Activated CD4-positive, alpha-beta memory T cell treated with anti-CD3 and anti-CD28 coated beads, Interleukin-2, amount 10 ng/mL, durations not matched to agents 7 days and 5 days (primary cell): ENCODE measurements at places on chromosomes 3 and 15.

GRCh38 chr3:57872606-57873005 is 116.5 kb downstream of the SLMAP start:
- no peak for DNase-seq

- peak; percentile 35 for DNase-seq
Measured at GRCh38 chr3:156535162-156535627, 19.7 kb downstream of the SSR3 start.

DNA sequence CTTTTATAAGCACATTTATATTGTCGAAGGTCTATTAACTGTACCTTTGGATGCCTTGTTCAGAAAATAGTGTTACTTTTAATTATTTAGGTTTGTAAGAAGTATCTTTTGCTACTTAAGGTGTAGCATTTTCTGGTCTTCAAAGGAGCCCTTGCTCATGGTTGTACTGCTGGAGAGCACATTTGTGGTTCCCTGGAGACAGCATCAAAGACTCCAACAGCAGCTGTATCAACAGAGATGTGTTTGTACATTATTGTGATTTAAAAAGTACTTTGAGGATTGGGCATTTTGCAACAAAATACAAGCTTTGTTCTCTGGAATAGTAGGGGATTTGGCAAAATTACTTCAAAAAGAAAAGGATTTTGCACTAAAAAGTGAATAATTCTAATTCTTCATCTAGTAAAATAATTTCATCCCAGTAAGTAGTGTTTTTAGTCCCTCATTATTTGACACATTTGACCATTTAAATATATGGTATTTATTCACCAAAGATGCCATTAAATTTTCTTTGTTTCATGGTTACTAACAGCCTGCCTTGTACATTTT is 16.5 kb downstream of the TBC1D23 start:
- DNase-seq, result no peak

DNA sequence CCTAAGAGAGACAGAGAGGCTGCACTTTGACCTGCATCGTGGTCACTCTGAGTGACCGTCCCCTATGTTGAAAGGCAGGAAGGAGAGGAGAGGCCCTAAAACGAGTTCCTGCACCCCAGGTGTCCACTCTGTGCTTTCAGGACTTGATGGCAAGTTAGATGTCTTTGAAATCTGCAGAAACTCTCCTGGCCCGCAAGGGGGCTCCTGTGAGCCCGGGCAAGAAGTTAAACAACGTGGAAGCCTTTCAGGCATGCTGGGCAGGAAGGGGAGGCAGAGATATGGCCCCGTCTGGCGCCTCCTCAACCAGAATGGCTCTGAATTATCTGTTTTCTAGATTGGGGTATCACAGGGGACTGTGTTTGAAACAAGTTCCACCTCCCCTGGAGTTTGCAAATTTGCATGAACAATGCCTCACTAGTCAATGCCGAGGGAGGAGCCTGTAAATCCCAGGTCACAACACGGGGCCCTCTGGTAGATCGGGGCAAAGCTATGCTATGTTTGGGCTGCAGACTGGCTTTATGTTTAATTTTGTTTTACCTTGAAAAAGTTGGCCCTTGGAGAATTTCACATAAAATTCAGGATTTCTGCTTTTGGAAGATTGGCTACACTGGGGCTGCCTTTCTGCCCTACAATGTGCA is 9.8 kb downstream of the CTXND1 start:
- peak; percentile 25 for DNase-seq

DNA sequence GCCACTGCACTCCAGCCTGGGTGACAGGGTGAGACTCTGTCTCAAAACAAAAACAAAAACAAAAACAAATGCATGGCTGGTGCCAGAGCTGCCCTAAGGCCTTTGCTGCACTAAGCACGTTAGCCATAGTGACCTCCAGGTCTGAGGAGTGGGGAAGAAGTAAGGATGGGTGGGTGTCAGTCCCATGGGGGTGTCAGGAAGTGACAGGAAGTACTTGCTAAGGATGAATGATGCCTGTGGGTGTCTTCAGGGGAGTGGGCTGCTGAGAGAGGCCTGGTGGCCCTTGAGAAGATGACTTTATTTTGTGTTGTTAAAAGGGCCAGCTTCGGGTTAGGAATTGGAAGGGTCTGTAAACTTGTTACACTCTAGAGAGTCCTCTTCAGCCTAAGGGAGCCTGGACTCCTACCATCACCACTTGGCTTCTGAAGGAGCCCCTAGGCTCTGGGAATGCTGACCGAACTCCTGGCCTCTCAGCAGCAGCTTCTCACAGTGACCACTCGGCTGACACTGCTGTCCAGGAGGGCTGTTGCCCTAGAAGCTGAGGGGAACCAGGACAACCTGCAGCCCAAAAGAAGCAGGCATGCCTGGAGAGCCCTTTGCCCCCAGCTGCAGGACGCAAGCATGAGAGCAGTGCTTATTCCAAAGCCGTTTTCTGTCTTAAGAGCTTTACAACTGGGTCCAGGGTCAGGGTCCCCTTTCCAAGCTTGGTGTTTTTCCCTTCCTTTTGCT is 116.4 kb downstream of the MYLK start:
- DNase-seq, result no peak

- no peak for DNase-seq
Measured at GRCh38 chr15:56887782-56888438, 30.5 kb upstream of the TCF12 start.

- no peak for DNase-seq
Measured at GRCh38 chr3:108412121-108412750, 98.2 kb downstream of the MYH15 start.

DNA sequence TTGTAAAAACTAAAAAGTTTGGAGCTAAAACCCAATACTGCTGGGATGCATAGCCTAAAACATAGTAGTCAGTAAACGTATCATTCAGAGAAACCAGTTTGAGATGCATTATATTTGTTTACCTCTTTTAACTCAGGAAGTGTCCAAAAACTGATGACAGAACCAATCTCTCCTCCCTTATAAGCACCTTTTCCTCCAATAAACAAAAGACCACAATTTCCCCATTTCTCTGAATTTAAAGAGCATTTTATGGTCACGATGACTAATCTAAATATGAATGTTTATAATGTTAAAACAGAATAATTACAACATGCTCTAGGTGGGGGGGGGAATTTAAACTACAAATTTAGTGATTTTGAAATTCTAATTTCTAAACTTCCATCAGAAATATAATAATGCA is 58.5 kb downstream of the CEP63 start:
- DNase-seq, result no peak

DNA sequence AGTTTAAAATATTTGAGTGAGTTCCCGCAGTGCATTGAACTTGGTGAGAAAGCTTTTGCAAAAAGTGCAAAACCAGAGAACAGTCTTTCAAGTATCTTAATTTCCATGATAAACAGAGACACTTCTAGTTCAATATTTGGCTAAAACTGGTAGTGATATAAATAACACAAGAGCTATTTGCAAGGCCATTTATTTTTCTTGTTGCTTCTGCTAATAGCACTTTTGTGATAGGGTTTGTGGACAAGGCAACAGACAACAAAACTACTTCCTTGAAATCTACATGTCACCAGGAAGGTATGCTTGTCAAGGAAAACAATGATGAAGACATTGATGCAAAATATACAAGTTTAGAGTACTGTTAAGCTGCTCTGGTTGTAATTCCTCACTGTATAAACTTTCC is 1225.1 kb downstream of the OTOL1 start:
- no peak for DNase-seq

GRCh38 chr3:71217640-71218222 is 365.8 kb downstream of the FOXP1 start:
- DNase-seq, result no peak

DNA sequence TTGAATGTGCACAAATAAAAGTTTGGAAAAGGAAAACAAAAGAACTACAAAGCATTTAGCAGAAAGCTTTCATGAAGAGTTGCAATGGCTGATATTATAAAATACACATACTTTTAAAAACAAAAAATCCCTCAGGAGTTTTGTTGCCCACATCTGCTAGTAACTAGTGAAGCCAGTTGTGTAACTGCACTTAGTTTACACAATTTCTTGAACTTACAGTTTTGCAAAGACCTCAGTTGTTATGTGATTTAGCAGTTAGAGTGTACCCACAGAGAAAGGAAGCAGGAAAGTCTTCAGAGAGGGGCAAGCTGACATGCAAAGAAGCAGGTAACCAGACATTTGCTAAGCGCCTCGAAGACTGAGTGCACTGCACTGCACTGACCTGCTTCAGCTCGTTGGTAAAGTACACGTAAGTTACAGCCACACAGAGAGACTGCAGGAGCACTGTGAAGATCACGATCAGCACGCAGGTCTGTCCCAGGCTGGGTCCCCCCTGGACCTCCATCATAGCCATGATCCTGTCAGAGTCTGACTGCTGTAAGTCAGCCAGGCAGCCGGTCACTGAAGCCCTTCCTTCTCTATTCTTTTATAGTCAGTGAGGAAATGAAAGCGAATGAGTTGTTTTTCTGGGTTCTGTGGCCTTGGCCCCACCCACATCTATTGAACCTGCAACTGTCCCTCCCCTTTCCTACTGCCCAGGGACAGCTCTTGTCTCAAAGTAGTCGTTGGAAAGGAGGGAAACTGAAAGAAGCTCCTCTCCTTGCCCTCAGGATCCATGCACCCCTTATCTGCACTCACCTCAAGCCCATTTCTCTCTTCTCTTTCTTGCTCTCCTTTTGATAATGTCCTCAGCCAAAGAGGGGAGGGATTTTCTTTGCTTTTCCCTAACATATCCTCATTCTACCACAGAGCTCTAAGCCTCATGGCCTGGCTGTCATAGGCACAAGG is at the start of gene TNFSF10:
Gene TNFSF10 (minus strand): TSS at position 560 of the 948 bp plus-strand sequence. CDS start 46 bp downstream, at position 514.
- peak; percentile 85 for DNase-seq

GRCh38 chr3:112888381-112889085 is 41.9 kb upstream of the CD200R1L start:
- no peak for DNase-seq

DNA sequence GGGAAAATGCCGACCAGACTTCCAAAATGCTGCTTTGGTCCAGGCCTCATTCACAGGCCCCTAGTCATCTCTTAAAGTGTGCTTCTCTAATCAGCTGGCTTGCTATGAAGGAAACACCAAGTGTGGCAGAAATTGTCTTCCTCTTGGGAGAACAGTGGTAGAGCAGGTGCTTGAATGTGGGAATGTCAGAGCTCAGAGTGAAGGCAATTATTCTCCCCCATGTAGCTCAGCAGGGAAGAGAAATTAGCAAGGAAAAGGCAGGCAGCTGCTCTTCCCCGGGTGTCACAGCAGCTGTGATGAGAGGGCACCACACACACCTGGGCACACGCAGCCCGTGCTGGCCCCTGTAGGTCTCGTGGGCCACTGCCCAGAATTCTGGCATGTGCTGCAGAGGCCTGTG is 358.5 kb downstream of the WDR72 start:
- no peak for DNase-seq

GRCh38 chr3:196666001-196666867 is 26.7 kb downstream of the NRROS start:
- no peak for DNase-seq

- DNase-seq, result peak; percentile 28
Measured at GRCh38 chr3:158809642-158810041, 7.8 kb downstream of the MFSD1 start.

DNA sequence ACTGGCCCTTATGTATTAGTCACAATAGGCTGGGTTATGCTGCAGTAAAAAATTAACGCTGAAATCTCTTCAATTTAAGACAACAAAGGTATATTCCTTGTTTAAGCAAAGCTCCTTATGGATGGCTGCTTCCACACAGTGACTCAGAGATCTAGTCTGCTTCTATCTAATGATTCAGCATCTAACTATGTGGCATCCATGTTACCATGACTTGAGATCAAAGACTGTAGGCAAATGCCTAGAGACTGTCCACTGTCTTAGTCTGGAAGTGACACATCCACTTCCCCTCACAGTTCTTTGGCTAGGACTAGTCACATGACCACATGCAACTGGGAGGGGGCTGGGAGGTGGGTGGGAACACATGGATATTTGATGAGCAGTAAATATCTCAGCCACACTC is 61.3 kb upstream of the PSMD6 start:
- DNase-seq, result no peak

- DNase-seq, result no peak
Measured at GRCh38 chr15:79064496-79064895, 26.1 kb downstream of the RASGRF1 start.

DNA sequence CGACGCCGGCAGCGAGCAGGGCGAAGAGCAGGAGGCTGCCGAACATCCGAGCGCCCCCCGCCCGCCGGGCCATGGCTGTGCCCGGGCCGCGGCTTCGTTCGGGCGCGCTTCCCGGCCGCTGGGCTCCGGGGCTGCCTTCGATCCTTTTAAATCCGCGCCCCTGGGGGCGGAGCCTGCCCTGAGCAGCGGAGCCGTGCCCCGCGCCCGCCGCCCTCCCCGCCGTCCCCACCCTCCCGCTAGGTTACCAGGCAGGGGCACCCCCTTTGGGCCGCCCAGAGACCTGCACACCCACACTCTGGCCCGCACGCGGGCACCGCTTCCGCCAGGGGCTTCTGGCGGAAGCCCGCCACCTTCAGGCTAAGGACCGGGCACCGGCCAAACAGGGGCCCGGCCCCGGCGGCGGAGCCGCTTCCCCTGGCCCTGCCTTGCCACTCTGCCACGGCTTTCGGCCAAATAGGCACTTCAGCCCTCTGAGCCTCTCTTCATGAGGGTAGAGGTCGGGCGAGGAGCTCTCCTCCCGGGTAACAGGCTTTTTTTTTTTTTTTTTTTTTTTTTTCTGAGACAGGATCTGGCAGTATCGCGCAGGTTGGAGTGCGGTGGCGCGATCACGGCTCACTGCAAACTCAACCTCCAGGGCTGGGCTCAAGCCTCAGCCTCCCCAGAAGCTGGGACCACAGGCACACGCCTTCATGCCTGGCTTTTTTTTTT is at the start of gene NMB:
Gene NMB (minus strand): TSS at position 120 of the 708 bp plus-strand sequence. CDS start 47 bp downstream, at position 73.
- DNase-seq, result peak; percentile 83

DNA sequence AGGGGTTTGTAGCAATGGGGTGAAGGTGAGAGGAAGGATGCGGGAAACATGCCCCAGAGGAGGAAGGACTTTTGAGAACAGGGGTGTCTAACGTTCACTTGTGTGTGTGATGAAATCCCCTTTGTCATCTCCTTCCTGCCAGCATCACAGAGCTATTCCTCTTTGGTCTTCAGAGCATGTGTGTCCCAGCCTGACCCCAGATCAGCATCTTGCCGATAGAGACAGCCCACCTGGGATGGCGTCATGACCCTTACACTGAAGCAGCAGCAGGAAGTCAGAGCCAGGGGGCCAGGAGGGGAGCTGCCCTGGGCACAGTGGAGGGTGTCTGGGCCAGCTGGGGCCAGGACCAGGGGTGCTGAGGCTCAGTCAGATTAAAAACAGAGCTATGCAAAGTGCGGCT is 29.9 kb upstream of the GRIP2 start:
- no peak for DNase-seq

DNA sequence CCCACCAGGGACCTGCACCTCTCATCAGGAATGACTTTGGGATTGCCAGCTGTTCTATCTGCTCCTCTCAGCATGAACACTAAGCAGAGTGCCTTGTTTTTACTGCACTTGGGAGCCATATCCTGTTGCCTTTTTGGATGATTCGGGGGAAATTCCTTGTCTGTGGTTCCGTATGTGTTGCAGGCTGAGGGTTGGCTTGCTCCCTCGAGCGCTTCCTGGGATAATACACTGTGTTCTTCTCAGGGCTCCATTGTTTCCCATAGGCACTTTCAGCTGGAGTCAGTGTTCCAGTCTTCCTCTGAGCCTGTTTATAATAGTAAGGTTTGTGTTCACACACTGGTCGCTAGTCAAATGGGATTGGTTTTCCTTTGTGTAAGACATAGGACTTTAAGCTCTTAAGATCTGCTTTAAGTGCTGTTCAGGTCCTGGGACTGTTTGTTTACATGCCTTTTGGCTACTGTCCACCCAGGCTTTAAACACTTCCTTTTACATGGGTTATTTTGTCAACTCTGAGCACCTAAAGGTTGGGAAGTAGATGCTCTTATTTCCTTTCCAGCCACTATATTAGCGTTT is 23.4 kb downstream of the BOC start:
- no peak for DNase-seq

- DNase-seq, result no peak
Measured at GRCh38 chr3:50171540-50172301, 16.6 kb downstream of the SEMA3F start.

GRCh38 chr15:65115086-65115485 is at the start of gene UBAP1L:
TSS of gene UBAP1L (minus strand) at chr15:65115200. CDS start at chr15:65106215, 8,985 bp downstream.
- no peak for DNase-seq
